ENCODE measurements at places on chromosomes 1 and 21.

DNA sequence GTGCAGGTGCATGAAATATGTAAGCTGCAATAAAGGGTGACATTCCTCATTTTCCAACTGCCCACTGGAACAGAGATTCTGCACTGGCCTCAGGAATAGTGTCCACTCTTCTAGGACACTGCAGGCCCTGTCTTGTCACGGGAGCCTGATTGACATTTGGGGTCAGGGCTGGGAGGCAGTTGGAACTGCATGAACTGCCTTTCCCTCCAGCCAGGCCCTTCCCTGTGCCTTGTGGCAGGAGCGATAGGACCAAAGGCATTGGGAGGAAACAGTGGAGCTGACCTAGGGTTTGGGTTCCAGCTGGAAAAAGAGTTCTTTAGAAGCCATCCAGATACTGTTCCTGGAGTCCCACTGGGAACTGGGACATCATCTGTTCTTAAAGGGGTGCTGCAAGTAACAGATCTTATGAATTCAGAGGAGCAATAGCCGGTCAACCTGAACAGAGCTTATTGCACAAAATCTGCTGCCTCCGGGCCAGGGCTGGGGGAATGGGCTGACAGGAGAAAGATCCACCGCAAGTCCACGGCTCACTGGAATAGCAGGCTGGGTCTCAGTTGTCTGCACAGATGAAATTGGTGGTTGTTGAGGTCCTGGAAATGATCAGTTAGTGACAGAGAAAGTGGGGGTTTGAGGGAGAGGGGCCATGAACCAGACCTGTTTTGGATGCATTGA lies 451.7 kb downstream of the CAMTA1 start:
- DNase-seq: no peak

- no peak for DNase-seq
Observed at GRCh38 chr1:11731691-11732283, 4.1 kb upstream of the AGTRAP start.

DNA sequence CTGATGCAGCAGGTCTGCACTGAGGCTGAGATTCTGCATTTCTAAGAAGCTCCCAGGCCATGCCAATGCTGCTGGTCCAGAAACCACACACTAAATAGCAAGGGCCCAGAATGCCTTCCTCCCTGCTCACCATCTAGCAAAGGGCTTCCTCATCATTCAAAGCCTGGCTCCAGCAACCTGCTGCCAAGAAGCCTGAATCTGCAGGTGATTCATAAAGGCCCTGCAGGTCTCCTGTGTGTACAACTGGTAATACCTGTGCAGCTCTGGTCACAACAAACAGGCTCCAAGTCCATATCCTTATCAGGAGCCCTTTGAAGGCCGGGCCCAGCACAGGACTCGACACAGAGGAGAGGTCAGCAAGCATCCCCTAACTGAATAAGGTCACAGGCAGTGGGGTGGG lies 26.7 kb downstream of the GLIS1 start:
- no peak for DNase-seq

- DNase-seq: no peak
Observed at GRCh38 chr1:15099441-15100120, 54.0 kb upstream of the TMEM51 start.

- DNase-seq: no peak
Observed at GRCh38 chr1:162732094-162732493, 58.4 kb upstream of the HSD17B7 start.

DNA sequence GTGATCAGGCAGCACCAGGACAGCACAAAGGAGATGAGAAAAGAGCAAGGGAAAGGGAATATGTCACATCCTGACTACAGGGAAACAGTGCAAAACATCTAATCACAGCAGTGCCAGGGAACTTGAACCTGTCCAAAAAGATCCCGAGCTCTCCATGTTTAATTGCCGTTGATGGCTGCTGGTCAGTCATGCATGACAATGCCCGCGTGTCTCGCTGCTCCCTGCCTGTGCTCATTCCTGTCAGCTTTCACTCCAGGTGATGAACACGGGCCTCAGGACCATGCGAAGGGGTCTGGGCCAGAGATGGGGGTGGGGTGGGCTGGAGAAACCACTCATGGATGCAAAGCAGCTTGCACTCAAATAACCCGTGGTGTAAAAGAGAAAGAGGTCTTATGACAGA lies 287.0 kb downstream of the GPATCH2 start:
- DNase-seq: no peak

GRCh38 chr1:210565306-210565705 lies 236.6 kb downstream of the HHAT start:
- DNase-seq: no peak

GRCh38 chr21:28298251-28298672 lies 694.4 kb downstream of the LTN1 start:
- no peak for DNase-seq
